ENCODE measurements at places on chromosomes 2 and 18.

DNA sequence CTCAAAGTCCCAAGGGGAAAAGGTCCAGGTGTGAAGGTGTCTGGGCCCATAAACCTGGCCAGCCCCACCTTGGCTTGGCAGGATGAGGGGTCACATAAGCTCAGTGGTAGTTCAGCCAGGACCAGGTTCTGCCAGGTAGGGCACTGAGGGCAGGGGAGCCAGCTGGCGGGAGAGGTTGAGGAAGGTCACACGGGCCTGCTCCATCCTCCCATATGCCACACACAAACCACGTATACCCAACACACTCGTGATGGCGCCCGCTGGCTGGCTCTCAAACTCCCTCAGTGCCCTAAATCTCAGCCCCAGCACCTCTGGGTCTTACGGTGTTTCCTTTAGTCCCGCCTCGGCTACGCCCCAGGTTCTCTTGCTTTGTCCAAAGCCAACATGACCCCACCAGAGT lies 160.5 kb downstream of the ZFP36L2 start:
- no peak for DNase-seq

DNA sequence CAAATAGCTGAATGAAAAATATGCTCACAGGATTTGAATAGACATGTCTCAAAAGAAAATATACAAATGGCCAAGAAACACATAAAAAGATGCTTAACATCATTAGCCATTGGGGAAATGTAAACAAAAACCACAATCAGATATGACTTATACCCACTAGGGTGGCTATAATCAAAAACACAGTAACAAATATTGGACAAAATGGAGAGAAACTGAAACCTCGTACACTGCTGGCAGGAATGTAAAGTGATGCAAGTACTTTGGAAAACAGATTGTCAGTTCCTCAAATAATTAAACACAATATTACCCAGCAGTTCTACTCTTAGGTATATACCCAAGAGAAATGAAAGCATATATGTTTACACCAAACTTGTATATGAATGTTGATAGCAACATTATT lies 213.0 kb downstream of the PHLPP1 start:
- DNase-seq: no peak

DNA sequence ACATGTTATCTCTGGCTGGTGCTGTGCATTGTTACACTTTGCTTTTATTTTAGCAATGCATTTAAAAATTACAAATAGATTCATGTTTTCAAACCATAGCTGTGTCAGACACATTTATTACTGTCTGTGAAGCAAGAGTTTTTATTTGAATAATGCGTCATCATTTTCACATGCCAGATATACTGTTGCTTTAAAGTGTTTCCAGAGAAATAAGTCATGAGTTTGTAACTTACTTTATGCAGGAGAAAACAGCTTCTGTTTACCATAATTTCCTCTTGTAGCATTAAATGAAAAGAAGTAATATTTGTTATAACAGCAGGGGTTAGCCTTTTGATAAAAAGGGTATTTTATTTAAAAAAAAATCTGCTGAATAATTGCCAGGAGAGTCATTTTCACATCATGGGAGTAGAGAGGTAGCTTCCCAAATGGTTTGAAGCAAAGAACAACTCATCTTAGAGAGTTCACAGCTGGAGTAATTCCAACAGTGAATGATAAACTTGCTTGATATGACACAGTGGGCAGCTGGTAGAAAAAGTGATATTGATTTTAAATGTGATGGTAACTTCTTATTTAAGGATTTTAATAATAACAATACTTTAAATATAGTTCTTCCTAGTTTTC lies 1274.5 kb upstream of the CRIM1 start:
- DNase-seq: no peak

- DNase-seq: no peak
Measured at GRCh38 chr2:19944205-19944845, 42.5 kb upstream of the TTC32 start.

- no peak for DNase-seq
Measured at GRCh38 chr2:188238386-188238785, 53.3 kb upstream of the GULP1 start.

- peak; percentile 71 for DNase-seq
Measured at GRCh38 chr2:650343-651310, 26.6 kb downstream of the TMEM18 start.

DNA sequence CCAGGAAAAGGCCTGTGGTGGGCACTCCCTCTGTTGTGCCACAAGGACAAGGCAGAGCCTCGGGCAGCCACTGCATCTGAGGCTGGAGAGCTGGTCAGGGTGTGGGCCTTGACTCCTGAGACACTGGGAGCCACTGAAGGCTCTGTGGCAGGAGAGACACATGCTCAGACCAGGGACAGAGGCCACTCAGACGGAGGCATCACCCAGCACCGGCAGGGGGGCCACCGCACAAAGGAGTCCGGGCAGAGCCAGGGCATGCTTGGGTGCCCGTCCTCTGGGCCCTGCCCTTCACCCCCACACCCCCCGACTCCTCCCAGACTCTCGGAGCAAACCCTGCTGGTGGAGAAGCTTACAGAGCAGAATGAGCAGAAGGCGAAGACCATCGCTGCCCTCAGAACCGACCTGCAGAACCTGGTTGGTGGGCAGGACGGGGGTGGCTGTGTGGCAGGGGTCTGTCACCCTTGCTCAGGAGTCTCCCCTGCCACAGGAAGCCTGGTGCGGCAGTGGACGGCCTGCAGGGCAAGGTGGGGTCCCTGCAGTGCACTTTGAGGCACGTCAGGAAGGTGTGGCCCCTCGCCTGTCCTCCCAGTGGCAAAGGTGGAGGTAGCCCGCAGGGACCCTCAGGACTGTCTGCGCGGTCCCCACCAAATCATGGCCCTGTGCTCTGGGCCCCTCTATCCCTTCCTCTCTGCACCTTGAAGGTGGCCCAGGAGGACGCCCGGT lies 26.0 kb downstream of the CROCC2 start:
- DNase-seq: peak; percentile 70

DNA sequence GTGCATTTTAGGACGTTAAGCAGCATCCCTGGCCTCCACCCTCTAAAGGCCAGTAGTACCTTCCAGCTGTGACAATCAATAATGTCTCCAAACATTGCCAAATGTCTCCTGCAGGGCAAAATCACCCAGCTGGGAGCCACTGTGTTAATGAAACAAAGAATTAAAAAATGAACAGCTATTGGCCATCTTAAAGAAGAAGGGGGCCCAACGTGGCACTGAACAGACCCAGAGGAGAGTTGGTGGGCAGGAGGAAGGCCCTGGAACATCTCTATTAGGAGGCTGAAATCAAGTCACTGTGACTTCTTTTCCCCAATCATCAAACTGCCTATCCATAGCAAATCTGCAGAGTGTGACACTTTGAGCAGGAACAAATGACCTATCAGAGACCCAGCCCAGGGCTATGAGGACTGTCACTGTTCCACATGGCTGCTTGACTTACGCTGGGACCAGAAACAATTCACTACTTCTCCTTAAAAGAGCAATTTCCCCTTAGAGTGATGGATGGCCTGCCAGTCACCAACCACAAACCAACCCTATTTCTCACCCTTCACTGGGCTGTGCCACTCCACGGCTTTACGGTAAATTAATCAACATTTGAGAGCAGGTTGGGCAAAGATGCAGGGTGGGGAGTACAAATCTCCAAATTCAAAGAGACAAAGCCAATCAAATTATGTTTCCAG lies 35.2 kb upstream of the TEX51 start:
- no peak for DNase-seq

DNA sequence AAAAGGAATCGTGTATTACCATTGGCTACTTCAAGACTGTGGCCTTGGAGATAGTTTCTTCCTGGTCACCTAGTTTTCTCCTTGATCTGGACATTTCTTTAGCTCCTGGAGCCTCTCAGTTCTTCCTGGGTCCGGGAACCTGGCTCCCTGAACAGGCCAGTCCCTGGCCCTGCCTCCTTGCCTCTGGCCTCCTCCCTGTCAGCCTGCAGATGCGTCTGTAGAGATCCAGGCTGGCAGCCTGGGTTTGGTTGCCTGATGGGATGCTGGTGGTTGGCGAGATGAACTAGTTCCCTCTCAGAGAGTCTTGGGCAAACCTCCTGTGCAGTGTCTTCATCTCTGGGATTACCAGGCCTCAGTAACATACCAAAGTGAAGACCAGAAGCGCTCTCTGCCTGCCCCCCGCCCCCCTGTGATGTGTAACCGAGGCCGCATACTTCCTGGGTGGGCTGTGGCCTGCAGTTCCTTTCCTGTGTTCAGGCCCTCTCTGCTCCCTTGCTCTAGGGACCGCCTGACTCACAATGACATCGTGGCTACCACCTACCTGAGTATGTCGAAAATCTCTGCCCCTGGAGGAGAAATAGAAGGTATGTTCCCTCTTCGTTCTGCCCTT lies 85.4 kb downstream of the DYSF start:
- DNase-seq: no peak

DNA sequence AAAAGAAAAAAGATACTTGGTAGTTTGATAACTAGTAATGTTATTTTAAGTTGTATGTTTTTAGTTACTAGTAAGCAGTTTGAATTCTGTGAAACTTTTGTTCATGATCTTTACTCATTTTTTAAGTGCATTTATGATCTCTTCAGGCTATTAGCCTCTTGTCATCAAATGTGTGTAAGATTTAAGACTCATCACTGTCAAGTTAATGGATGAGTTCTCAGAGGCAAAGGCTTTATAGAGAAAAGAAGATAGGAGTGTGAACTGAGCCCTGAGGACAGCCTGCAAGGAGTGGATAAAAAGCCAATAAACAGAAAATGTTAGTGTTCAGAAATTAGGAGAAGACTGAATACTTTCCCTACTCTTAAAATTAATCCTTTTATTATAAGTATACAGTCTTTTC lies 13.5 kb downstream of the NDUFV2 start:
- no peak for DNase-seq

DNA sequence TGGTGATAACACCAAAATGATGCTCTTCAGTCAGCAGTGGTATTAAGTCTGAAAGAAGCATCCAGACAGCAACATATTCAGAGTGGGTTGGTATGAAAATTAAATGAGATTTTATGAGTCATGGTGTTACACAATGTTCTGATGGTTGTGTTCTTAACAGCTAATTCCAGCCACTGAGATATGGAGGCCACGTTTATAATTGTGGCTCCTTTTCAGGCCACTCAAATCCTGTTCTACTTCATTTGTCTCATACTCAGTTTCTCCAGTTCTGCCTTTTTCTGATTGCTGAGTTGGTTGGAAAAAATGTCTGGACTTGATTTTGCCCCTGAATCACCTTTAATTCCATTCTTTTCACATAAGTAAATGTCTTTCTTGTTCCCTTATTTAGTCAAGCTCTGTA lies 162.7 kb upstream of the COL3A1 start:
- DNase-seq: no peak

GRCh38 chr2:203327582-203327900 lies 653 bp upstream of the ABI2 start:
- no peak for DNase-seq

GRCh38 chr2:203713381-203713780 lies 6.9 kb downstream of the CD28 start:
- no peak for DNase-seq

GRCh38 chr2:71426721-71427120 lies 26.6 kb upstream of the DYSF start:
- DNase-seq: no peak

GRCh38 chr2:236403125-236403524 lies 138.9 kb upstream of the ASB18 start:
- peak; percentile 69 for DNase-seq

GRCh38 chr2:144402251-144402650 lies 117.7 kb downstream of the ZEB2 start:
- DNase-seq: no peak

GRCh38 chr18:10050956-10051355 lies 137.1 kb downstream of the VAPA start:
- DNase-seq: no peak

DNA sequence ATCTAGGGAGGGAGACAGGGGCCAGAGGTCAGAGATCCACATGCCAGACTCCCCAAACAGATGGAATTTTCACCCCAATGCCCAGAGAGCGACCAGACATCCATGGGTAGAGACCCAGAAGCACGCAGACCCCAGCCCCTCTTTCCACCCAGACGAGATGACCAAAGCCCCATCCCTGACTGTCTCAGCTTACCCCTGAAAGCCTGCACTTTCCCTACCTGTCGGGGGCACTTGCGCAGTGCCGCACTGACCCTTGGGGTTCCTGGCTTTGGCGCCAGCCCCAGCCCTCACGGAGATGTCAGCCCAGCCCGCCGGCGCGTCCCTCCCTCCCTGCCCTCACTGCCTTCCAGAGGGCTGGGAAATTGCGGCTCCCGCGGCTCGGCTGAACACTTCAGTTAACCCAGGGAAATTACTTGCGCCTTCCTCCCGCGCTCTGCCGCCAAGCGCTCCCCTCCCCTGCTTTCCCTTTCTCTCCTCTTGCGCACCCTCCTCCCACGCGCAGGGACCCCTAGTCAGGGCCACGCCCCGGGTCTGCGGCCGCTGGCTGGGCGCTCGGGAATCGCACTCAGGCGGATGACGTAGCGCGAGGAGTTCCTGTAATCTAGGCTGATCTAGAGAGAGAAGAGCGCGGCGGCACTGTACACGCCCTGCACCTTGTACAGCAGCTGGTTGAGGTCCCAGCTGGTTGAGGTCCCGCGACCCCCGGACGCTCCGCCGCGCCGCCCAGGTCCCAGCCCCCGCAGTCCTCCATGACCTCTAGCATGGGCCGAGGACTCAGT lies 12.0 kb downstream of the ALPG start:
- DNase-seq: no peak

- DNase-seq: no peak
Measured at GRCh38 chr18:57814555-57814954, 11.4 kb upstream of the ATP8B1 start.

- DNase-seq: no peak
Measured at GRCh38 chr2:66555501-66556324, 120.8 kb downstream of the MEIS1 start.

DNA sequence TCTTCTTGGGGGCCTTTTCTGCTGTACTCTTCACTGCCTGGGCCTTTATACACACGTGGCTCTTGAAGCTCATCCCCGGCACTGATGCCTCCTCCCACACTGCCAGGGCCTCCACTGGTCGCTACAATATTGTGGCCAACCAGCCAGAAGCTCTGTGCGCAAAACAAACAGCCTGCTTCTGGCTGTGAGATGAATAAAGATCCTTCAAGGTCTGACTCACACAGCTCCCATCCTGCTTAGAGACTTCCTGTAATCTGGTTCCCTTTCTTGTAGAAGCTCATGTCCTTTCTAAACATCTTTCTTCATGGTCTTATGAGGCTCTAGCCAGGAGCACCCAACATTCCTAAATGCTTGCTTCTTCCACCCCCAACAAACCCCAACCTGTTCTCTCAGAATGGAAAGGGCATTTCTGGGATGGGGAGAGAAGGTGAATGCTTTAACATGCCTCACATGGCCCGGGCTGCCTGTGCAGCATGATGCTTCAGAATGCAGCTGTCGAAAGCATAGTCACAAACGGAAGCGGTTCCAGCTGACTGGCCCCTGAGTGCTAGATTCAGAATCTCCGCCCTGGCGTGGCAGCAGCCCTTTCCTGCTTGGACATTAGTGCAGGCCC lies 24.6 kb downstream of the NRP2 start:
- DNase-seq: no peak

DNA sequence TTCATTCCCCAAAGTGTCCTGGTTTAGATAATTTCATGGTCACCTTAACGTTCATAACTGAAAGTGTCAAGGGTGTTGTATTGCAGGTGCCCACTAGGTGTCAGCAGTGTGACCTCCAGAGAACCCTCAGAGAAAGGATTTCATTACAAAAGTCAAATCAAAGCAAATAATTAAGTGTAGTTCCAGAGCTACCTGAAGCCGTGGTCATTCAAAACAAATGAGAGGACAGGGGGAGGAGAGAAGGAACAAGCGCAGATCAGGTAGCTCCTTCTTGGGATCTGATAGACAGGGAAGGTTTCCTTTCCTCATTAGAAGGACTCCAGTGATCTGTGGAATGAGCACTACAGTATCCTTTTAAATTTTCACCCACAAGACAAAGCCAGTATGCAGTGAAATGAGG lies at the start of gene SLC9A4:
TSS of gene SLC9A4 (plus strand) at position 207 of the 400 bp plus-strand sequence. CDS start 534 bp downstream, outside the sequence.
- peak; percentile 76 for DNase-seq

- no peak for DNase-seq
Measured at GRCh38 chr2:163369111-163369510, 366.7 kb downstream of the FIGN start.

All from osteocyte (in vitro differentiated cells).